ENCODE measurements at places on chromosomes 3 and 15.

DNA sequence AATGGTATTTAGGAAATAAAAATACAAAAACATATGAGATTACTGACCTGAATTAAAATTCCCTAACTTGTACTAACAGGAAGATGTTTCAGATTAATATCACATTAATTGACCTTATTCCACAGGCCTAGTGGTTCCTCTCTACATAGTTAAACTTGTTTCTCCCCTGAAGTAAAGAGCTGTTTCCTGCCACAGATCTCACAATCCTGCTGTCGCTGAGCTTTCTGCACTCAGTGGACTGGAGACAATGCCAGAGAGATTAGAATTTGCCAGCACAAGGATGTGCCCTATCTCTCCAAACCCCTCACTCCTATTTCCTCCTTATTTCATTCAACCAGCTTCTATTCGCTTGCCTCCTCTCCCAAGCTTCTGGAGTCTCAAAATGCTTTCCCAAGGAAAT lies 130.6 kb downstream of the CTNNB1 start:
- no peak for ATAC-seq

GRCh38 chr3:34207806-34208205 lies 409.4 kb downstream of the PDCD6IP start:
- ATAC-seq, result no peak

GRCh38 chr3:194166682-194167479 lies 30.9 kb downstream of the HES1 start:
- ATAC-seq, result no peak

- peak; percentile 48 for ATAC-seq
These were observed 4.2 kb downstream of the PLCL2 start for GRCh38 chr3:16888785-16889607.

DNA sequence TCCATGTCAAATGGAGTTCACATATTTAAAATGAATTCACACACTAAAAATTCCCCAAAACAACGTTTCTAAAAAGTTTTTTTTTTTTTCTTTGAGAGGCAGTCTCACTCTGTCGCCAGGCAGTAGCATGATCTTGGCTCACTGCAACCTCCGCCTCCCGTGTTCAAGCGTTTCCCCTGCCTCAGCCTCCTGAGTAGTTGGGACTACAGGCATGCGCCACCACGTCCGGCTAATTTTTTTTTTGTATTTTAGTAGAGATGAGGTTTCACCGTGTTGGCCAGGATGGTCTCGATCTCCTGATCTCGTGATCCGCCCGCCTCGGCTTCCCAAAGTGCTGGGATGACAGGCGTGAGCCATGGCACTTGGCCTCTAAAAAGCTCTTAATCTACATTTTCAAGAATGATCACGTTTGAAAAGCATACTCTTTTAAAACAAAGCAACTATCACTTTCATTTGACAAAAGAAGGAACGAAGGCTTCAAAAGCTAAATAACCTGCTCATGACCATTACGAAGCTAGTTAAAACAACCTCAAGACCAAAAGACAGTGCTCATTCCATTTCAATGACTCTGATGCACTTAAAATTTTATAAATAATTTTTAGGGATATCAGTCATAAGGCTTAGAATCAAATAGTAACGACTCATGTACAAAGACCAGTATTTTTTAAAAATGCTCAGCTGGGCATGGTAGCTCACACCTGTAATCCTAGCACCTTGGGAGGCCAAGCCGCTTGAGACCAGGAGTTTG lies 5.5 kb downstream of the UBE3A start:
- no peak for ATAC-seq

GRCh38 chr3:131620977-131621376 lies 118.2 kb upstream of the MRPL3 start:
- no peak for ATAC-seq

All from activated CD4-positive, CD25-positive, alpha-beta regulatory T cell treated with anti-CD3 and anti-CD28 coated beads, Interleukin-2, amount 50 U/mL, for 24 hours (primary cell).